ENCODE measurements at places on chromosomes 1 and 21. TPM values are rescaled to one million over a fixed set of nuclear protein-coding genes. Genes with fewer than 3 reads are reported as not detected.

Gene DUSP23
- total RNA-seq, result 108 TPM

- DNase-seq, result no peak
Observed at GRCh38 chr1:3774276-3774945, 1.9 kb downstream of the SMIM1 start.

- no peak for DNase-seq
Observed at GRCh38 chr1:114490274-114490693, 20.7 kb downstream of the TRIM33 start.

- no peak for DNase-seq
Observed at GRCh38 chr1:39917825-39918224, 16.1 kb upstream of the MYCL start.

Gene LCE1C
- total RNA-seq, result not detected

- DNase-seq, result no peak
Observed at GRCh38 chr1:198639671-198640143, 867 bp downstream of the PTPRC start.

DNA sequence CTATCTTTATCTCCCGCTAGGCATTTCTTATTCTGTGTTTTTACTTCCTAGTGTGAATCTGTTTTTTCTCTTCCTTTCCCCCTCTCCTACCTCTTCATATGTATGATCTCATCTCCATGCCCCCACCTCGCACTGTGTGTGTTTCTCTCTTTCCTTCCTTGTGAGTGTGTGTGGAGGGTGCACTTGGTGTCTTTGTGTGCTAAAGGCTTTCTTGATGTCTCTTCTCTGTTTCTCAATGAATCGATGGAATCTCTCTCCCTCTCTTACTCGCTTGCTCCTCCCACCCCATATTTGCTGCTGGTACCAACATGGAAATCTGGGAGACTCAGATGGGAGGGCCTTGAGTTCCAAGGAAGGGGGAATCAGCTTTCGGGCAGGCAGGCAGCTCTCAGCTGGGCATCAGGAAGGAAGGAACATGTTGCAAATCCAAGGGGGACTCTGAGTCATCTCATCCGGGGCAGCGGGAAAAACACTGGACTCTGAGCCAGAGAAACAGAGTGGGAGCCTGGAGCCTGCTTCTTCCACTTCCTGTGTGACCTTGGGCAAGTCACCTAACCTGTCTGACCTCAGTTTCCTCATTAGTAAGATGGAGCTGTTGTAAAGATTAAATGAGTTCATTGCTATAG lies 147.5 kb downstream of the PTPRU start:
- DNase-seq, result no peak

GRCh38 chr1:111515291-111516004 lies 12.0 kb upstream of the ADORA3 start:
- peak; percentile 44 for DNase-seq

- no peak for DNase-seq
Observed at GRCh38 chr1:185376288-185376687, 59.2 kb upstream of the IVNS1ABP start.

Gene MPZ
- 9.0 TPM for total RNA-seq

DNA sequence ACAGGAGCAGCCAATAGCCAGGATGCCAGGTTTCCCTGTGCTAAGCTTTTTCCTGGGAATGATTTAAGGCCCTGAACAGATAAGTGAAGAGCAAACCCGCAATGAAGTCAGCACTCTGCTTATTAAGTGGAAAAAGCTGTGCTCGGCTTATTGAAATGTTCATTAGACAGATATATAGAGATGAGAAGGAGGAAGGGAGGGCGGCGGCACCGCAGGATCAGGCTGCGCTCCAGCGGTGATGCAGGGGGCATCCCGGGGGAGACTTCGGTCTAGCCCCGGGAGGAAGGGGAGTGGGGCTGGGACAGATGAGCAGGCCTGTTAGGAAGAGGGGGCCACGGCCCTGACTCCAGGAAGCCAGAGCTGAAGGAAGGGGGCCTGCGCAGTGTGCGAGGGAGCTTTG lies 115.0 kb downstream of the TMEM53 start:
- no peak for DNase-seq

- no peak for DNase-seq
Observed at GRCh38 chr1:17485281-17485680, 45.8 kb upstream of the RCC2 start.

DNA sequence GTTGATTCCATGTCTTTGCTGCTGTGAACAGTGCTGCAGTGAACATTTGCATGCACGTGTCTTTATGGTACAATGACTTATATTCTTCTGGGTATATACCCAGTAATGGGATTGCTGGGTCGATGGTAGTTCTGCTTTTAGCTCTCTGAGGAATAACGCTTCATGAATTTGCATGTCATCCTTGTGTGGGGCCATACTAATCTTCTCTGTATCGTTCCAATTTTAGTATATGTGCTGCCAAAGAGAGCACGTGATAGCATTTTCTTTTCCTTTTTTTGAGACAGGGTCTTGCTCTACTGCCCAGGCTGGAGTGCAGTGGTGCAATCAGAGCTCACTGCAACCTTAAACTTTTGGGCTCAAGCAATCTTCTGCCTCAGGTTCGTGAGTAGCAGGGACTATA lies 24.9 kb upstream of the MAP1LC3C start:
- no peak for DNase-seq

Gene DOP1B
- 13.2 TPM for total RNA-seq

GRCh38 chr1:175221557-175222175 lies 29.1 kb upstream of the KIAA0040 start:
- no peak for DNase-seq

DNA sequence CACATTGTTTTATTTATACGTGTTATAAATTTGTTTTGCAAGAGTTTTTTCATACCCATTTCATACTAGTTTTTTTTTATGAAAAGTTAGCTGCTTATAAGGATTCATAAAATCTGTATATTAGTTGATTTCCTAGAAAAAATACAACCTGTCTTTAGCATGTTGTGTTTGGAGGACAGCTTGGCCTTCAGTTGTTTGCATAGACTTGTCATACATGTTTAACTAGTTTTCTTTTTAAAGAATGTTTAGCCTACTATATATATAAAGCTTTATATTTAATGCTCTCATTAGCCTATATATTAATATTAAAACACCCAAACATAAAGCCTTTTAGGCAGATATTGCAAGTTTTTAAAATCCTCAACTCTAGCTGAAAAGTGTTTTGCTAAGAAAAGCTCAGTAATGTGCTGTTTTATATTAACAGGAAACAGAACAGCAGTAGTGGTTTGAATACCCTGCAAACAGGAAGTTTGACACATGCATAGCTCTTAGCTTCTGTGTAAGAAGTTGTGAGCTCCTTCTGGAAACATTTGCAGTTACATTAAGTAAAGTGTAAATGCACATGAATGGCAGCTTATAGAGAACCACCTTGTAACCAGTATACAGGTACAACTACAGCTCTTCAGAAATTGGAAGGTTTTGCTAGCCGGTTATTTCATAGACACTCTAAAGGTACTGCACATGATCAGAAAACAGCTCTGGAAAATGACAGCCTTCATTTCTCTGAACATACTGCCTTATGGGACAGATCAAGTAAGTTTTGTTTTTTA lies at the start of gene PRKACB:
PRKACB (plus strand) TSS at position 476 of the 770 bp plus-strand sequence; CDS start at position 567, 91 bp downstream.
- DNase-seq, result no peak

DNA sequence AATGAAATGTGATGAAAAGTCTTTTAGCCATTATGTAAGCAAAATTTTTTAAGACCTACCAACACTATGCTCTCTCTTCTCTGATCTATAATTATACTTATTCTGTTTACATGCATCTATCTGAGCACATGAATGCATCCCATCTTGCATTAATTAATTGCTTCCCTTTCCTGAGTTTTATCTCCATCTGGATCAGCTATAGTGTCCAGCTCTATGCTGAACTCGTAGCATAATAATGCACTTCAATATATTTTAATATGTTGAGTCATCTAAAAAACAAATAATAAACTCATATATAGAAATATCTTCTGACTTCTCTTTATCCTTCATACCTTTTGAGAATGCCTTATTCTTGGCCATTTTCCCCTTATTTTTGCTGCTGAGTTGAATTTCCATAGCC lies 1097.8 kb downstream of the TTLL7 start:
- DNase-seq, result no peak

Gene DISC1
- total RNA-seq, result 14.2 TPM

DNA sequence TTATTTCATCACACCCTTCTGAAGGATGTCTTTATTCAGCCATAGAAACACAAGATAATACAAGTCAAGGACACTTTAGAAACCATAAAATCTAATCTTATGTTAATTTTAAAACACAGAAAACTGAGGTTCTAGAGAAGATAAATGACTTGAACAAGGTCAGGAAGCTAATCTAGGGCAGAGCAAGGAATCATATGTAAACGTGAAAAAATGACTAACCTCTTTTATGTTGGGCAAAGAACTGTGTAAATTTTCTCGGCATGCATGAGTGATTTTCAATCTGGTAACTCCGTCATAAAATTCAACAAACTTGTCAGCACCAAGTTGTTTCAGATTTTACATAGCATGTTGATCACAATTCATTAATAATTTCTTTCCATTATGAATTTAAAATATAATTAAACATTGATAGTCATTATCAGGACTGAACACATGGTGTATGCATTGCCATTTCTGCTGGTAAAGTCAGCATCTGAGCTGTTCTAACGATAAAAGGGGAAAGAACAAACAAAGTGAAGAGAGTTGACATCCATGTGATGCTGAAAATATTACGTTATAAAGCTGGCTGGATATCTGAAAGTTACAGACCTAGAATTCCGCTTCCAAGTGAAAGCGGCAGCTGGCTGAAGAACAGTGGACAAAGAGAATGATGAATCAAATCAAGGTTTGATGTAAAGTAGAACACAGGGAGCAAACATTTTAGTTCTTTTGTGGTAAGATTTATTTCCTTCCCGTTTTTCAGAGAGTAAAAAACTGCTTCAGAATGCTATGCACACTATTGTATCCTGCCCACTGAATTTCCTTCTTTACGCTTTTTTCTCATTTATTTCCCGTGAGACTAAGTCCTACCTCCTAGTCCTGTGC lies 1037.4 kb upstream of the TMPRSS15 start:
- DNase-seq, result no peak

Gene KCNA3
- total RNA-seq, result 5.3 TPM

DNA sequence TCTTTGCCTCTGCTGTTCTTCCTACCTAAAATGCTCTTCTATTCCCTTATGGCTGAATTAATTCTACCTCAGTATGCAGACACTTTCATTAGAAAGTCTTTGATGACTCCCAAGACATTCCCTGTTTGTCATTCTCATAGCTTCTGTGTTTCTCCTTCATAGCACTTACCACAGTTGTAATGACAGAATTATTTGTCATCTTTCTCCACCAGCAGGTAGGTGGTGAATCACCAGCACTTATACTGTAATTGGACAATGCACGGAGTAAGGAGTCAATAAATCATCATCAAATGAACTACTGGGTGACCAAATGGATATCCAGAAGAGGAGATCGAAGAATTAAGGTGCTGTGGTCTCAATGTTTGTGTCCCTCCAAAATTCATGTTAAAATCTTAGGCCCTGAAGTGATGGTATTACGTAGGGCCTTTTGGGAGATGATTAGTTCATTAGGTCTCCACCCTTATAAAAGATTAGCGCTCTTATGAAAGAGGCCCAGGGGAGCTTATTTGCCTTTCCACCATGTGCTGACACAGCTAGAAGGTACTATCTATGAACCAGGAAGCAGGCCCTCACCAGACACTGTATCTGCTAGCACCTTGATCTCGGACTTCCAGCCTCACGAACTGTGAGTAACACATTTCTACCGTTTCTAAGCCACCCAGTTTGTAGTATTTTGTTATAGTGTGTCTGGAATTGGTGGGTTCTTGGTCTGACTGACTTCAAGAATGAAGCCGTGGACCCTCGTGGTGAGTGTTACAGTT lies 2.4 kb upstream of the CCT8 start:
- no peak for DNase-seq

DNA sequence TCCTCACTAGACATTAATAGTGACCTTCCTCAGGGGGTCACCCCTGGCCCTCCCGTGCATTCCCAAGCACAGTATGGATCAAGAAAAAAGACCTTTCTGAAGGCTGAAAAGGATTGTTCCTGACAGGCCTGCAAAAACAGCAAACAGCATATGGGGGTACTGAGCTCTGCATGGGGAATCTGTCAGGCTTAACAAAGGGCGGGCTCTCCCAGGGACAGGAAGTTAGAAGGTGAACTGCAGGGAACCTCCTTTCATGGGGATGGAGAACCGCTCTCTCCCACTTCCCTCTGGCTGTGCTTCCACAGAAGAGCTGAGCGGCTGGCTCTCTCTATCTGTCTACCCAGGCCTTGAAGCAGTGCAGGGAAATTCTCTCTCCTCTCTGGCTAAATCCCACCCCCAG lies 91.7 kb downstream of the DTL start:
- DNase-seq, result no peak

GRCh38 chr1:33512226-33513011 lies 40.0 kb downstream of the ZSCAN20 start:
- DNase-seq, result no peak

Gene SERINC2
- 6.7 TPM for total RNA-seq

GRCh38 chr21:29637553-29637952 lies 302.2 kb downstream of the GRIK1 start:
- DNase-seq, result no peak

Gene SLC35A3
- total RNA-seq, result 18.4 TPM

- DNase-seq, result no peak
Observed at GRCh38 chr1:165844114-165844798, 16.8 kb downstream of the UCK2 start.

- DNase-seq, result peak; percentile 99
Observed at GRCh38 chr1:153494976-153495535, 34.6 kb upstream of the S100A7 start.

DNA sequence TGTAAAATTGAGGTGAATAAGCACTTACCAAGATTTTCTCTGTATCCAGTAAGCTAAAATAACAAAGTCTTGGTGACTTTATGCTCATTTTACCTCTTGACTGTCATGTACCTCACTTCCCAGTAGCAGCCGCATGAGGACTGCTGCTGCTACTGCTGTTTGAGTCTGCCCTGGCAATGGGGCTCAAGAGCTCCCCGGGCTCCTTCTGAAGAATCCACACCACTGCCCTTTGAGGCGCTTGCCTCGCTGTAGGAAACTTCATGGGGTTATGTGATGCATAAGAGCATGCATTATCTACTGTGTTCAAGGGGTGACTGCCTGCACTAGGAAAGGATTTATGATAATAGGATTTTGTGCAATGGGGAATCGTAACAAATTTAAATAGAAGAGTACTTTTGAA lies 113.5 kb downstream of the NTNG1 start:
- no peak for DNase-seq

GRCh38 chr1:159978107-159978398 lies 24.0 kb upstream of the SLAMF9 start:
- DNase-seq, result no peak

Gene SPRR2E
- total RNA-seq, result not detected

All from omental fat pad (tissue), 4 donors.